ENCODE measurements at places on chromosomes 3 and 15.

- DNase-seq = no peak
Observed at GRCh38 chr3:152760591-152760990, 74.3 kb upstream of the P2RY1 start.

GRCh38 chr3:41711651-41712050 lies 250.3 kb downstream of the ULK4 start:
- no peak for DNase-seq

- no peak for DNase-seq
Observed at GRCh38 chr3:29176501-29176900, 104.4 kb upstream of the RBMS3 start.

DNA sequence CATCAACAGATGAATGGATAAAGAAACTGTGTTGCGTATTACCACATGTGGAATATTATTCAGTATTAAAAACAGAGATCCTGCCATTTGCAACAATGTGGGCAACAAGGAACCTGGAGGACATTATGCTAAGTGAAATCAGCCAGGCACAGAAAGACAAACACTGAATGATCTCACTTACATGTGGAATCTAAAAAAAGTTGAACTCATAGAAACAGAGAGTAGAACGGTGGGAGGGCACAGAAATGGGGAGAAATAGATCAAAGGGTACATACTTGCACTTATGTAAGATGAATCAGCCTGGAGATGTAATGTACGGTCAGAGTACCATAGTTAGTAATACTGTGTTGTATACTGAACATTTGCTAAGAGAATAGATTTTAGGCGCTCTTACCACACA lies 29.8 kb upstream of the MUC13 start:
- DNase-seq = no peak

Data from stimulated activated CD8-positive, alpha-beta memory T cell treated with anti-CD3 and anti-CD28 coated beads, Interleukin-4, amount 100 ng/mL, for 24 hours (primary cell).